GM04503 (cell line): ENCODE measurements at places on chromosomes 5 and 9.

DNA sequence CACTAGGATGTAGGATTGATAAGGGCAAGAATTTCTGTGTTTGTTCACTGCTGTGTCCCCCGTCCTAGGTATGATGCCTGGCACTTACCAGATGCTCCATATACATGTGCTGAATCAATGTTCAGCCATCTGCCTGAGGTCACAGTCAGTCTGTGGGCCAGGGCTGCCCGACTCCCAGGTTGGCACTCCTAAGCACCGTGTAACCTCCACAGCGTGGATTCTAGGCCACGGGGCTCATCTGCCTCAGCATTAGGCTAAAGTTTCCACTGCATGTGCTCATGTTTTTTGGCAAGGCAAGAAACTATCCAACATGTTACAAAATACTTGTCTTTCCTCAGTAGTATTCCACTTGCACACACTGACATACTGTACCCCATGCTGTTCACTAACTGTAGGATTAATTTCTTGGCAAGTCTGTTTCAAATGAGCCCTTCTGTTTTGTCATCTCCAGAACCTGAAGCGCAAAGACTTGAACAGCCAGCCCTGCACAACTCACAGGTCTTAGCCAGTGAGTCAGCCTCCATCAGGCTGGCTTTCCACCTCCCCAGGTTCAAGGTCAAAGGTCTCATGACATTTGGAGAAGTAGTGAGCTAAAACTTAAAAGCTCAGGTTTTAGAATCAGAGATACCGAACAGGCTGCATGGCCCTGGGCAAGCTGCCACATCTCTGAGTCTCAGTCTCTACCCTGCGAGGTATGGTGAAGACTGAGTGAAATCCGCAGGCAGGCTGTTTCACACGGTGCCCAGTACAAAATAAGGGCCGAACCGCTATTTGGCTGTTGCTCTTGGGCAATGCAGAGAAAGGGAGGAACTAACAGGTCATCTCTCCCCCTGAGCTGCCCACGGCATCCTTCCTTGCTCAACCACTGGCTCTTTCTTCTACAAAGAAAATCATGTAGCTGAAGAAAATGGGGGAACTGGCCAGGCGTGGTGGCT, 7.2 kb downstream of the TOR1A start:
- DNase-seq: no peak

- no peak for DNase-seq
Observed at GRCh38 chr9:121889990-121890563, 203.0 kb downstream of the TTLL11 start.

DNA sequence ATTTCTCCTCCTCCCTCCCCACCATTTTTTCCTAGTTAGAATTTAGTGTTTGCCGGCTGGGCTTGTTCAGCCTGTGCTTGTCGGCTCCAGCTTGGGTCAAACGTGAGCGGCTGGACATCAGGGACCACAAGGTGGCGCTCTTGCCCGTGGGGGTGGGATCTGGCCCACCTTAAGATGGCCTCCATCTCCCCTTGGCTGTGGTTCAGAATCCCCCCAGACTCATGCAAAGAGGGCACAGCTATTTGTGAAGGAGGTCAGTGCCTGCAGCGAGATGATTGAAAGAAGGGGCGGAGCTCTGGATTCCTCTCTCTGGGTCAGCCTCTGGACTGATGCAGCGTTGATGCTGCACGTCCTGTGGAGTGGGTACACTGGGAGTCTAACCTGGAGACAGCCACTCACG, 283.3 kb upstream of the TUT7 start:
- no peak for DNase-seq

GRCh38 chr5:53355931-53356330, 124.5 kb upstream of the FST start:
- DNase-seq: no peak

- no peak for DNase-seq
Observed at GRCh38 chr5:108762660-108763059, 15.0 kb downstream of the FER start.

GRCh38 chr5:90345684-90346083, 63.9 kb downstream of the CETN3 start:
- DNase-seq: no peak

GRCh38 chr5:156753846-156754245, 96.2 kb upstream of the PPP1R2B start:
- no peak for DNase-seq

GRCh38 chr5:140602147-140602546, 30.8 kb downstream of the CD14 start:
- no peak for DNase-seq

DNA sequence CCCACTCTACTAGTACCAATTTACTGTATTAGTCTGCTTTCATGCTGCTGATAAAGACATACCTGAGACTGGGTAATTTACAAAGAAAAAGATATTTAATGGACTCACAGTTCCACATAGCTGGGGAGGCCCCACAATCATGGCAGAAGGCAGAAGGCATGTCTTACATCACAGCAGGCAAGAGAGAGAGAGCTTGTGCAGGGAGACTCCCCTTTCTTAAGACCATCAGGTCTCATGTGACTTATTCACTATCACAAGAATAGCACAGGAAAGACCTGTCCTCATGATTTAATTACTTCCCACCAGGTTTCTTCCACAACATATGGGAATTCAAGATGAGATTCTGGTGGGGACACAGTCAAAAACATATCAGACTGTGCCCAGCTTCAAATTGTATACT, 11.5 kb downstream of the UGT3A1 start:
- no peak for DNase-seq

DNA sequence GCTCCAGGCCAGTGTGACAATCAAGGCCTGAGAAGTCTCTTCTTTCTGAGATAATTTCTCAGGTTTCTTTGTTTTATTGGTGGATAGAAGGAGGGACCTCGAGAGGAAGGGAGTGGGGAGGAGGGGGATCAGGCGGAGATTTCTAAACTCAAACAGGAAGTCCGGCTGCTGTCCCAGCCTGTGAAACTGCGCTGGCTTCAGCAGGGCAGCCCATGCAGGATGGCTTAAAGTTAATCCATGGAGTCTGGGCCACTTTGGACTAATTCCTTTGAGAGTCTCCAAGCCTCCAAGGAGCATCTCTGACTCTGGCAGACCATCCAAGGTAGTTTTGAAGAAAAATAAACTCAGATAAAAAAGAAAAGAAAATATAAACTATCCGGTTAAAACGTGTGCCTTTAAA, 378.5 kb downstream of the MLLT3 start:
- DNase-seq: no peak

DNA sequence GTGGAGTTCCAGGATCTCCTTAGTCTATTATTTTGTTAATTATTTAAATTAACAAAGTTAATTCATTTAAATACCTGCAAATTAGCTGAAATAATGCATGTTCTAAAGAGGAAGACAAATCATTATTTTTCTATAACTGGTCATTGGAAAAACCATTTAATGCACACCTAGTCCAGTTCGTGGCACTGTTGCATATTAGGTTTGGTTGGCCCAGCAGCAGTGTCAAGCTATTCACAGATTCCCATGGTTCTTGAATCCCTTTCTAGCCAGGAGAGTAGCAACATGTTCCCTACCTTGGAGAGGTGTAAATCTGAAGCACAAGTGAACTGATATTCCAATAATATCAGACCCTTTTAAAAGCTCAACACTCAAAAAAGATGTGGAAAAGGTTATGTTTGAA, 155.2 kb downstream of the TMEM161B start:
- no peak for DNase-seq

DNA sequence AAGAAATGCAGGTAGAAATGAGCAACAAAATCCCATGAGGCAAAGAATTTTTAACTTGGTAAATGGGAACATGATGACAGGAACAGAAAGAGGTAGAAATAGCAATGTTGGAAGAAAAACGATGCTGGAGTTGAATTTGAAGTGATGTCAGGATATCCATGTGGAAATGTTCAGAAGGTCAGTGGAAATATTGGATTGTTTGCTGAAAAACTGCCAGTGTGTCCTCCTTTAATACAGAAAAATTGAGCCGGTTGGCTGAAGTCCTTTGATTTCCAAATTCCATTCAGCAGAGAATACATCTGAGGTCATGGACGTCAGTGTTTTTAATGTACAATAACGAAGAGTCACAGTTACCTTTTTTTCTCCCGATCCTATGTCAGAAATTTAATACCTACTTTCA, 110.0 kb upstream of the DMAC1 start:
- DNase-seq: no peak

GRCh38 chr9:130213911-130214761, 41.9 kb downstream of the NCS1 start:
- DNase-seq: no peak

- DNase-seq: no peak
Observed at GRCh38 chr5:102719886-102720285, 35.2 kb upstream of the PAM start.

GRCh38 chr9:77954013-77954665, 77.5 kb downstream of the GNAQ start:
- DNase-seq: no peak

DNA sequence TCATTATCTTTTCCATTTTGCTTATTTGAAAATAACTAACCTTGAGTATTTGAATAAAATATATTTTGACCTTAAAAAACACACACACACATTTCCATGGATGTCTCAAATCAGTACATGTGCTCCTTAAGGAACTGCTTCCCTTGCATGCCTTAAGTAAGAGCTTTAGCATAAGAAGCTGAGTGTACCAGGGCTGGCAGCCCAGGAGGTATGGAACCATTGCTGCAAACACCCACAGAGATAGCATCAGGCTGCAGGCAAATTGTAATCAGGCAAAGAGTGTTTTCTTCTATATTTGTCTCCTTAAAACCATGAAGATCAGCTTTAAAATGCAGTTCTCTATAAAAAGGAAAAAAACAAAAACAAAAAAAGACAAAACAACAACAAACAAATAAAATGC, 160.6 kb downstream of the PLK2 start:
- DNase-seq: no peak

GRCh38 chr5:122371511-122372151, 59.6 kb downstream of the SNCAIP start:
- no peak for DNase-seq

- DNase-seq: no peak
Observed at GRCh38 chr5:111863801-111864200, 106.8 kb upstream of the NREP start.

DNA sequence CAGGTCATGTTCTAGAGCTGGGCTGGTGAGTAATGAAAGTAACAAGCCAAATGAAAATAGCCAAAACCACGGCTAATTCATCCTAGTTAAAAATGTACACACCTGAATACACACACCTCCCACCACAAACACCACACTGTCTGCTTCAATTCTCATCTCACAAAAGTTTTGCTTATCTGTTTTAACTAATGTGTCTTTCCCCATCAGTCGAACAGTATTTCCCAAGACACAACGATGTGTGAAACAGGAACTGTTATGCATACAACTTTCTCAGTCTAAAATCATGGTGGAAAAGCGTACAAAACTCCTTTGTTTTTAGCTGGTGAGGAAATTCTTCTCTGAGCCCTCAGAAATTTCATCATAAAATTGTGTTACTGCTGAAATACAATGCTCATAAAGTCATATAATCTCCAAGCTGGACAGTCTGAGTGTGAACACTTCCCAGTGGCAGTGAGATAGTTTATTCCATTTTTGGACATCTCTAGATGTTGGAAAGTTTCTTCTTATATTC, 242.4 kb downstream of the EFNA5 start:
- no peak for DNase-seq

DNA sequence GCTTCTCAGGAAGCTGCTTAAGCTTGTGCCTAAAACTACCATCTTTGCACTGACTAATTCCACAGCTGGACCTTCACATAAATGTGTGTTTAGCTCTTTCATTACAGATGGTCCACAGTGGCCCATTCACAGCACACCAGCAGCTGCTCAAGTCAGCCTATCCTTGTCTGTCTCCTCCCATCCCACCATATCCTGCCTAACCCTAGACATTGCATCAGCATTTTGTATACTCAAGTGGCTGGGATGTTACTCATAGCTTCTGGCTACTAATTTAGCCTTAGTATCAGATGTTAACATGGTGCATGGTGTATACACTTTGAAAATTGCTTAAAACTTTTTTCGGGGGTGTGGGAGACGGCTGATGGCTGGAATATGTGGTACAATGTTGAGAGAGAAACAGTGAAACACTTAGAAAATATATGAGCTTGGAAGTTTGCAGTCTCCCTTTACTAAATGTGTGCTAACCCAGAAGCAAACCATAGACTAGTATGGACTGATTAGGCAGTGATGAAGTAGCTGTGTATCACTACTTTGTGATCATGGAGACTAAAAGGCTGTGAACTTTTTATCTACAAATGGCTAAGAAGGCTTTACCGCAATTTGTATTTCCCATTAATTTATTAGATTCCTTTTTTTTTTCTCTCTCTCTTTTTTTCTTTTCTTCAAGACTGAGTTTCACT, 83.1 kb downstream of the JMY start:
- DNase-seq: peak; percentile 68

DNA sequence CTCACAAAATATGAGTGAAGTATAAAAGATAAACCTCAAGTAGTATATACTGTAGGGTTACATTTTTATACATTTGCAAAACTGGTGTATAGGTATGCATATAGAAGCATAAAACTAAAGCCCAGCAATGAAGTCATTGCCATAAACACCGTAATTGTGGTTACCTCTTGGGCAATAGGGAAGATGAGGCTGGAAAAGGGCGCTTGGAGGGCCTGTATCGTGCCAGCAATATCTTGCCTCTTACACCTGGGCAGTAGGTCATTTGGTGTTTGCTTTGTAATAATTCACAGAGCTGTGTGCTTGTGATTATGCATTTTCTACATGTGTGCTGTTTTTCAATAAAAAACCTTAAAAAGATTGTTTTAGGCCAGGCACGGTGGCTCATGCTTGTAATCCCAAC, 45.2 kb downstream of the KDM4C start:
- DNase-seq: no peak

GRCh38 chr5:141850244-141850768, 27.9 kb downstream of the PCDH1 start:
- no peak for DNase-seq

GRCh38 chr5:160743027-160743426, 109.0 kb downstream of the ATP10B start:
- no peak for DNase-seq

GRCh38 chr9:95080961-95081647, 236.4 kb downstream of the FANCC start:
- DNase-seq: no peak

GRCh38 chr5:29037716-29038115, 1999.3 kb upstream of the CDH9 start:
- DNase-seq: no peak

DNA sequence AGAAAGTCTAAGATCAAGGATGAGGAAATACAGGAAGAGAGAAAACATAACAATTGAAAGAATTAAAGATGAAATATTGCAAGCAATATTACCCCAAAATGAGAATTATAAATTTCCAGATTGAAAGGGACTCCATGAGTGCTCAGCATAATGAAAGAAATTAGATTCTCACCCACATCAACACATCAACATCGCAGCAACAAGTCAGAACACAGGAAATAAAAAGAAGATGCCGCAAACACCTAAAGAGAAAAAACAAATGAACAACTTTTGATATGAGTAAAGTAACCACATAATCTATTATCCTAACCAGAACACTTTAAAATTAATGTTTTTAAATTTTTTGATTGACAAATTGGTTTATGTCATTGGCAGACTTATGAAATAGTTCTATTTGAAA, 318.3 kb upstream of the PTGER4 start:
- DNase-seq: no peak

GRCh38 chr5:18495157-18495556, 860.9 kb downstream of the TAF11L14 start:
- no peak for DNase-seq

DNA sequence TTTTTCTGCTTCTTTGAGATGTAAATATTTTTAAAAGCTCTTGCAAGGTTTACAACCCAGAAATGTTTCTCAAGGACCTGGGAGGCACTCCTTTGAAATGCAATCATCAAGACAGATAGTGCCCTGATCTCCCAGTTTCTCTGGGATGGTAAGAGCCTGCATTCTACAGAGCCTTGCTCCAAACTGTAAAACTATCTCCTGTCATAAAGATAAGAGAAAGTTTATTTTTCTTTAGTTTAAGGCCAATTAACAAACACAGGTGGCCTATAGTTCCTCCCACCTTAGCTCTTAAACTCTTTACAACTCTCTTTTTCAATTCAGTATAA, 1231.1 kb upstream of the NUDT12 start:
- no peak for DNase-seq
